ENCODE measurements at places on chromosomes 1 and 21.

DNA sequence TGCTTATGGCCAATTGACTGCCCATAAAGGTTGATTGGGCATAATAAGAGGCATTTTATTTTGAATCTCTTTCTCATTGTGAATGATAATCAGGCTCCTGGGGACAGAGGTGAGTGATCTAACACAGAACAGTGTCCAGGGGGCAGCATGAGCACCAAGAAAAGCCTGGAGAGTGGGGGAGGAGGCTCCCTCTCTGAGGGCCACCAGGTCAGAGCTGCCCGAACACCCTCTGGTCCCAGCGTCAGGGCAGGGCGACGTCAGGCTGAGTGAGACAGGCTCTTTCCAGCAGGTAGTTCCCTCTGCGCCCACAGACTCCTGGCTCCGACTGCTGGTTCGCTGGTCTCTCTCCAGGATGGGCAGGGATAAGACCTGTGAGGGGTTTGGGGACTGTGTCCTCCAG is 250.2 kb upstream of the C1orf174 start:
- no peak for DNase-seq

DNA sequence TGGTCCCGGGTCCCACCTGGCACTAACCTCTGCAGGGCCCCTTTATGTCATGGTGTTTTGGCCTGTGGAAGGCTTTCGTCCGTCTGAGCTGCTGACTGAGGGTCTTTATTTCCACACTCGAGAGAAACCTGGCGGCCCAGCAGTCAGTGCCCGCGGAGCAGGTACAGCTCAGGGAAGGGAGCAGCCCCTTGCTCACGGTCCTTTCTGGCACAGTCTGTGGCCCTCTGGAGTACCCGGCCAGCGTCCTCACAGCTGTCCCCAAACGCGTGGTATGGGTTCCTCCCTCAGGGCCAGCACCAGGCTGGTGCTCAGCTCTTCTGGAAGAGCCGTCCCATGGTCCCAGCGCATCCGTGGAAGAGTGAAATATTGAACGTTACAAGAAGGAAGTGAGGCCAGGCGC is 24.3 kb downstream of the SKI start:
- no peak for DNase-seq

DNA sequence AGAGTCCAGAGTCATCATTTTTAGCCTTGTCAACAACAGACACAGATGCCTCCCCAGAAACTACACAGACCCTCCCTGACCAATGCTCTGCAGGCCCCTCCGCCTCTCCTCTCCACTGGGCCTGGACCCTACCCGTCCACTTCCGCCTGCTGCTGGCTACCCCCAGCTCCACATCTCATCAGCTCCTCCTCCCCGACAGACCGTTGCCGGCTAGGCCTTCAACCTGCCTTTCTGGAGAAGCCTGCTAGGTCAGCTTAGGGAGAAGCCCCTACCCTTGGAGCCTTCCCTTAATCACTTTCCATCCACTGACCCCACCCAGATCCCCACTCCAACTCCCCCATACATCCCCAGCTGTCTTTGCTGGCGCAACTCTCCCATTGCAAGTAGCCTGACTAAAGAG is 1.4 kb downstream of the TRIM17 start:
- no peak for DNase-seq

DNA sequence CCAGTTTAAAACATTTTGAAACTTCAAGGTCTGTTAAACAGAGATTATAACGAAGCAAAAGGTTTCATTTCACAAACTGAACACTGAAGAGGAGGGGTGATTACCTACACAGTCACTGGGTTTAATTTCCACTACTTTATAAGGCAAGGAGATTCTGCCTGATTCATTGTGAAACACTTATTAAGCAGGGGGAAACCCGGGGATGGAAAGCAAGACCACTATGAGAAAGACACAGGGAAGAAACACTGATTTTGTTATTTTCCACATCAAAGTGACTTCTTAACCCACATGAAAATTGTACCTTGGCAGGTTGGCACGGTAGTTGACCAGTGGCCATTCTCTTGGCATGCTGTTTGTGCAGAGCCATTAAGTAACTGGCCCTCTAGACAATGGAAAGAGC is 8.1 kb upstream of the F5 start:
- no peak for DNase-seq

DNA sequence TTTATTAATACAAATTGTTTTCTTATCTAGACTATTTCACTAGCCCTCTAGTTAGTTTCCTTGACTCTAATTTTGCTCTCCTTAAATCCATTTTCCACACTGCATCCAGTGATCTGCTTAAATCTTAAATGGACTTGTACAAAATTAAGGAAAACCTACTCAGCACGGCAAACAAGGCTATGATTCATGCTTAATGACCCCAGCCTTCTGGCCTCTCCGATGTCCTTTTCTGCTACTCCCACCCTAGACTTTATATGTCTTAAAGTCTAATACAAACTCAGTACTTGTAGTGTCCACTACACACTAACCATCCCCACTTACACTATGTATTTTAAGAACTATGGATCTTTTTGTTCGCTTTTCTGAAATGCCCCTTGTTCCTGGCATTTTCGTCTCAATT is 2.2 kb downstream of the TMED5 start:
- DNase-seq = no peak

DNA sequence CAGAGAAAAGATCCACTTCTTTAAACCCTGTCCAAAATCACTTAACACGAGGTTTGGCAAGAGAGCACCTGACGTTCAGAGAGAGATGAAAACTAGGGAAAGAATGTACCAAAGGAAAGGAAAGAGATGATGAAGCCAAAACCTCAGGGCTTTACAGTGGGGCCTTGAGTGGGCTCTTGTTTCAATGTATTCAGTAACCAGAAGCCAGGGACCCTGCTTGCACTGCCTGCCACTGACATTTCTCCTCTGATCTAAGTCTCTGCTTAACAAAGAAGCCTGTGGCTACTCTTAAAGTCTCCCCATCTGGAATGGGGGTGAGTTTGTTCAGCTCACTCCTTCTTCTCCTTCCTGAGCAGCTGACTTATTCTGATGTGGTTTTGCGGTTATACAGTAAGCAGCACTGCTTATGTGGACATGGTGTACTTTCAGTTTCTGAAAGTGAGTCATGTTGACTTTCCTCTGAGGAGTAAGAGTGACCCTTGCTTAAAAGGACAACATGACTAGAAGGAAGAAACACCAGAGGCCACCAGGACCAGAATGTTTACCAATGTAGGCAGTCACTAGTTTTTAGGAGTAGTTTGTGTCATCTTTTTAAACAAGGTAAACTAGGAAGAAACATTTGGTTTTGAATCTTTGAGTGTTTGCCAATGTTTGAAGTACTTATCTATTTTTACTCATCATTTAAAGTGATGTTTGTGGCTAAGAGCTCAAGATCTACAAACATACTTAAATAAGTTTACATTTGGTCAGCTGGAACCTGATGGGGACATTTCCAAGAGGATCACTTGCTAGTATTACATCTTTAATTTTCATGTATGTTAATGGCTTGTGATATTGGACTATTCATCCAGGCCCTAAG is 87.4 kb downstream of the FASLG start:
- peak; percentile 91 for DNase-seq

- DNase-seq = peak; percentile 76
Observed at GRCh38 chr1:27284425-27285273, 37.3 kb upstream of the TMEM222 start.

DNA sequence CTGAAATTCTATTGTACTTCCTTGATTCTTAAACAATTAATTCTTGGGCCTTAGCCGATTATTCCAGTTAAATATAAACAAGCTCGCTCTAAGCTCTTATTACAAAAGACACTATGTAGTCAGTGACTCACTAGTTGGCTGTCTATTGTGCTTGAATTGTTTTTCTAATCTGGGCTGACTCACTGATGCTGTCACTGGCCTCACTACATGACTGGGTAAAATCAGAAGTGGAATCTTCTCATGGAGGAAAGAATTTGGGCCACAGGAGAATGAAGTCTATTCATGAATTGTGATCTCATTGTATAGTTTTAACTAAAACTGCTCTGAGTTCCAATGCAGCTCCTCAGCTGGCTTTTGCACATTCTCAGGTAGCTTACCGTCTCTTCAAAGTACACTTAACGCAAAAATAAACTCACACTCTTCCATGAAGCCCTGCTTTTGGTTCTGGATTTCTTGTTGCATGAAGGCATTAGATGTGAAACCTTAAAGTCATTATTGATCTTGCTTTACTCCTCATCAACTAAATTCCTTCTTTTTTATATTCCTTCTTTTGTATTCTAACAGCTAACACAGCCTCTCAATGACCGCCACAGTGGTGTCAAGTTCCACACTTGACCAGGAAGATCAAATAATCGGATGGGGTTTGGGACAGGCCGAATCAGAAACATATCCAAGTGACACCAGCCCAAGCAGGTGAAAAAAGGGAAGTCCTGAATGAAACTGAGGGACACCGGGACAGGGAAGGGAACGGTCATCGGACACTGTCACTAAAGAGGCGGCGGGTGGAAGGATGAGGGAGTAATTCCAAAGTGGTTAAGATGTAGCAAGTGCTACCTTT is 80.9 kb upstream of the LBR start:
- no peak for DNase-seq

- no peak for DNase-seq
Observed at GRCh38 chr1:3898994-3899753, 898 bp downstream of the C1orf174 start.

GRCh38 chr1:205917466-205918238 is 25.6 kb downstream of the SLC26A9 start:
- no peak for DNase-seq

DNA sequence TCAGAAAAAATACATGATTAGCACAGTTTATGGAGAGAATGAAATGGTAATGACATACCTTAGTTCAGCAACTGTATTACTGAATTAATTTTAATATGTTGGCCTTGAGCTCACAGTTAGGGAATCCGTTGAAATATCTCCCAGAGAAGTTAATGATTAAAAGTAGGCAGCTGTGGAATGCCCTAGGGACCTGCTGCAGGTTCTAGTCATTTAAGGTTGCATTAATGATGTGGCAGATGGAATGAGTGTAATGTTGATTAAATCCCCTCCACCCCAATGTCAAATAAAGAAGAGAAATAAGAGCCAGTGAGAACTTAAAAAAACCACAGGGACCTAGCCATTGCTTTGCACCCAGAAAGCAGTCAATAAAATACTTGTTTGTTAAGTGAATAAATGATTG is 40.3 kb upstream of the TRIM45 start:
- DNase-seq = no peak

DNA sequence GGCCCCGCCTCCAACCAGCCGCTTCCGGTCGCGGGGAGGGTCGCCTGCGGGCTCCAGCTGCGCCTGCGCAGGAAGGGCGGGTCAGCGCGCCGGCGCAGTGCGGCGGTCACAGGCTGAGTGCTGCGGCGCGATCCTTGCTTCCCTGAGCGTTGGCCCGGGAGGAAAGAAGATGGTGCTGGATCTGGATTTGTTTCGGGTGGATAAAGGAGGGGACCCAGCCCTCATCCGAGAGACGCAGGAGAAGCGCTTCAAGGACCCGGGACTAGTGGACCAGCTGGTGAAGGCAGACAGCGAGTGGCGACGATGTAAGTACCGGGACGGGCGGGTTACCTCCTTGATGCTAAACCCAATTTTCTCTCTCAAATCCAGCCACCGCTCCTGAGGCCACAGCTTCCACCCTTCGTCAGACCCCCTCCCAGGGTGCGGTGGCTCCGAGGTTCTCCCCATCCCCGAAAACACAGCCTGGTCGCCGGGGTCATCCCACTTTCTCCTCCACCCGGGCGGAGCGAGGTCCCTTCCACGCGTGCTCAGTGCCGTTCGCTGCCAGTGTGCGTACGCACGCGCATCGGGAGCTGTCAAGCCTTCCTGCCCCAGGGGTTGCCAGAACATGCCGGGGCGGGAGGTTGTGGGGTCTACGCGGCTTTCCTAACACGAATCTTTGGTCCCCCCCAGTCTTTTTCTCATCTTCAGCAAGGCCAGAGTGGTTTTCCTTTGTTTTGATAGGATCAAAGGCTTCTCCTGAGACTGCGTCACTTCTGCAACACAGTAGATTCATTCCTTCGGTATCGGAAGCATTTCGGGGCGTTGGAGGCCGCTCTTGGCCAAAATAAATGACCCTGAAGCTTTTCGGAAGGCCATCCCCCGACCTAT is at the start of gene SARS1:
Gene SARS1 (plus strand): TSS at position 95 of the 870 bp plus-strand sequence. CDS start 75 bp downstream, at position 170.
- peak; percentile 80 for DNase-seq

- DNase-seq = no peak
Observed at GRCh38 chr1:11156963-11157362, 32.2 kb upstream of the ANGPTL7 start.

GRCh38 chr21:45250914-45251634 is 36.6 kb downstream of the POFUT2 start:
- no peak for DNase-seq

- DNase-seq = no peak
Observed at GRCh38 chr1:905811-906599, 17.7 kb upstream of the SAMD11 start.

Measured in Jurkat, Clone E6-1 (cell line).